ENCODE measurements at places on chromosomes 2 and 18. TPM values are rescaled to one million over a fixed set of nuclear protein-coding genes. Genes with fewer than 3 reads are reported as not detected.

KIAA2012 gene
- total RNA-seq: not detected

EFEMP1 gene
- total RNA-seq: 40.9 TPM

POMC gene
- not detected for total RNA-seq

FER1L5 gene
- total RNA-seq: not detected

KLHL14 gene
- not detected for total RNA-seq

CAPN14 gene
- not detected for total RNA-seq

PTPN4 gene
- 19.0 TPM for total RNA-seq

MAPK4 gene
- total RNA-seq: 0.16 TPM

PLCL1 gene
- total RNA-seq: not detected

CYP27C1 gene
- total RNA-seq: 4.3 TPM

EPB41L3 gene
- 0.44 TPM for total RNA-seq

MTCL1 gene
- 60.5 TPM for total RNA-seq

C1QL2 gene
- total RNA-seq: 0.09 TPM

PTCD3 gene
- total RNA-seq: 57.4 TPM

TUBB6 gene
- 196 TPM for total RNA-seq

FBXO41 gene
- total RNA-seq: 6.0 TPM

LYPD1 gene
- total RNA-seq: 16.3 TPM

TEX261 gene
- 73.1 TPM for total RNA-seq

KANSL1L gene
- total RNA-seq: 0.28 TPM

CDK15 gene
- total RNA-seq: not detected

TPO gene
- total RNA-seq: 0.20 TPM

PLEKHH2 gene
- 0.73 TPM for total RNA-seq

LRRTM1 gene
- not detected for total RNA-seq

CYBRD1 gene
- total RNA-seq: 35.6 TPM

GATA6 gene
- 2.9 TPM for total RNA-seq

TDRD15 gene
- not detected for total RNA-seq

POTEC gene
- total RNA-seq: not detected

RAD51AP2 gene
- total RNA-seq: not detected

OSBPL1A gene
- total RNA-seq: 11.7 TPM

RGPD3 gene
- 0.10 TPM for total RNA-seq

CFLAR gene
- 82.1 TPM for total RNA-seq

KCNF1 gene
- 24.5 TPM for total RNA-seq

SERPINB11 gene
- total RNA-seq: not detected

NCKAP5 gene
- 0.96 TPM for total RNA-seq

TLX2 gene
- total RNA-seq: 0.30 TPM

PLGLB2 gene
- 0.16 TPM for total RNA-seq

SLC9A2 gene
- total RNA-seq: 3.1 TPM

ASPRV1 gene
- total RNA-seq: 0.29 TPM

SRBD1 gene
- total RNA-seq: 7.4 TPM

PER2 gene
- 3.3 TPM for total RNA-seq

Data from A549 treated with RU486 at 1 μM for 4 hours (cell line).